HCT116 (cell line): ENCODE measurements at places on chromosomes 5 and 9. TPM values are rescaled to one million over a fixed set of nuclear protein-coding genes. Genes with fewer than 3 reads are reported as not detected.

PCDHA3 gene
- total RNA-seq = not detected

DNA sequence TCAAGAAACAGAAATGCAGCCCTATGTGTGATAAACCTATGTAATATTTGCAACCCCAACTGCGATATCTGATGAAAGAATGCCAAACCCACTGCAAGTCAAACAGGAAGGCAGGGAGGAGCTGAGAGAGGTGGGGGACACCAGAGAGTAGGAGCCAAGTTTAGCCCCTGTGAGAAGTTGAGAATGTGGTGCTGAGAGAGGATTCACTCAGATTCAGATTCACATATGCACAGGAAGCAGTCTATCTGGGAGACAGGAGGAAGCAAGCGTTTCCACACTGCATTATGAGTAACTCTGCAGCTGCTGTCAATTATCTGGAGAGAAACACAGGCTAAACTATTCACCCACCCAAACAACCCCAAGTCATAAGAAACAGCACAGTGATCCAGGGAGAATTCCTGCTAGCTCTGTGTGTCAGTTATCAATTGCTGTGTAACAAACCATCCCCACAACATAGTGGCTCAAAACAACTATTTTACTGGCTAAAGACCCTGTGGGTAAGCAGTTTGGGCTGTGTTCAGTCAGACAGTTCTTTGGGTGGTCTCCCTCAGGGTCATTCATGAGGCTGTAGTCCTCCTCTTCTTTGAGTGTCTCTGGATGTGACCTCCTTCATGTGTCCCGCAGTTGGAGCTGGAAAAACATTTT, 161.9 kb upstream of the RAI14 start:
- no peak for DNase-seq

LURAP1L gene
- total RNA-seq = 13.3 TPM

DNA sequence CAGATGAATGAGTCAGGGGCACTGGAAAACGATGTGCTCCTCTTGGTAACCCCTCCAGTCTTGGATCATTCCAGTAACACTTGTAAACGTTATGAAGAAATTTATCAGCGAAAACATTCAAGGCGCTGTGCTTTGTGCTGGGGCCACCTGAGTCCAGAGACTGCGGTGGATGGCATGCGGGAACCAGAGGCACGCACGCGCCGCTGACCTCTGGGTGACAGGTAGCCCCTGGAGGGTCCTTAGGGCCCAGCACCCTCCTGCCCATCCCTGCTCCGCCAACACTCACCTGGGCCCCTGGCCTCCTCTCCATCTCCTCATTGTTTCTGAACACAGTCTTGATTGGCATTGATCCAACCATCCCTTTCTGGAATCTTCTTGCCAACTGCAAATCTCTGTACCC, 86.9 kb downstream of the DAP start:
- no peak for DNase-seq

VLDLR gene
- total RNA-seq = 0.17 TPM

DNA sequence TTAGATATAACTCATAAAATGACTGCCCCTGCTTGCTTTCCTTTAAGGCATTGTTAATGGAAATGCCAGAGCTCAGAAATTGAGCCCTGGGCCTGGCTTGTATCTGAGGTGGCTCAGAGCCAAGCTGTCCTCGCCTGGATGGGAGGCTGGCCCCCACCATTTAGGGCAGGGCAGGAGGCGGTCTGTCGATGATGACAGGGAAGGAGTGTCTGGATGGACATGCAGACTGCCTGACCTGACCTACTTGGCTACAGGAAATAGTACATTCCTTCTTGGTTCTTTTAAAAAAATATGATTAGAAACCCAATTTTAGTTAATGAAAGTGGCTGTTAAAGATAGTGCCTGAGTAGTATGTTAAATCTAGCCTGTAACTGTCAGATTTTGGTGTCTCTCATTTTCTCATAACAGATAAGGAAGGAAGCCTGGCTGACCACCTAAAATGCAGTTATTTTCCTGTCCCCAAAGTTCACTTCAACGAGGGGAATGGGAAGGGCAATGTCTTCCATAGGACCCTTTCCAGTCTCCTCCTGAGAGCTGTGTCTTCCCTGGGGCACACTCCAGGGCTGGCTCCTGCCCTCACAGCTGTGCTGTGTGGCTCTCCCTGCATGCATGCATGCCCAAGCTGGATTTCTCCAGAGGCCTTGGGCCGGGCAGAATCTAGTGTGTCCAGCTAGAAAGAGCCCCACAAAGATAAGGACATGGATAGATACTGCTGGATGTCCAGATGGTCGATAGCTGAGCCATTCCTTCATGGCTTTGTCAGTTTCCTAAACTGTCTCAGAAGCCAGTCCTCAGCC, 42.3 kb downstream of the MACROH2A1 start:
- DNase-seq = no peak

DNA sequence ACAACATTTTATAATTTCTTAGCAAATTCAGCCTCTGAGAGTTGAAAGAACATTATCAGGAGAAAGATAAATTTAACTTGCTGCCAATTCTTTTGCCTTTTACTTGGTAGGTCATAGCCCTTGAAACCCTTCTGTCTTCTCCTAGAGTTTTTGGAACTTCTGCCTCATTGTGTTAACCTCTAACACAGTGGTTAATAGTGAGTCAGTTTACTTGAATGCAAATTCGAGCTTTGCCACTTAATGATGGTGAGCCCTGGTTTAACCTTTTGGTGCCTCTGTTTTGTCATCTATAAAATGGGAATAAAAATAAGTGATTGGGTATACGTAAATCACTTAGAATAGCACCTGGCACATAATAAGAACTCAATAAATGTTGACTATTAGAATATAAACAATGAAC, 1.8 kb upstream of the INIP start:
- DNase-seq = no peak

DNA sequence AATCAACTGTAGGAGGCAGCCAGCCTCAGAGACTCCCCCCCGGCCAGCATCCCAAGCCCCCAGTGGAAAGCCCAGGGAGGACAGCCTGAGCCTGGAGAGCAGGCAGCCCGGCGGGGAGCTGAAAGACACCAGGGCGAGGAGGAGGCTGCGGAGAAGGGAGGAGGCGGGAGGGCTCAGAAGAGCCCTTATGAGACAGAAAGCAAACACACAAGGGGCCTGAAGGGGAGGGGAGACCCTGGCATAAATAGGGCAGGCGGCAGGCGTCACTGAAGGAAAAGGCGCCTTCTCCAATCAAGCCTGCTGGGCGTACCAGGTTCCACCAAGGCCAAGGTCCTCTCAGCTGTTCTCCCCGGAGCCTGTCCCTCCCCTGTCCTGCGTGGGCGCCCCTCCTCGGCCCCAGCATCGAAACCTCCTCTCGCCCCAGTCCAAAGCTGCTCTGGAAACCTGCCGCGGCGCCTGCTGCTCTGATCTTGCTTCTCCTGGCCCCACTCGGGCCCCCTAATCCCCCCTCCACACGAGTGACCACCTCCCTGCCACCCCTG, 1.3 kb downstream of the SLC9A3 start:
- DNase-seq = no peak

ATG10 gene
- total RNA-seq = 9.4 TPM

IL3 gene
- total RNA-seq = not detected

LCN2 gene
- total RNA-seq = 9.2 TPM

ERP44 gene
- total RNA-seq = 9.4 TPM

IFNB1 gene
- total RNA-seq = not detected

GARNL3 gene
- total RNA-seq = 8.8 TPM

DNA sequence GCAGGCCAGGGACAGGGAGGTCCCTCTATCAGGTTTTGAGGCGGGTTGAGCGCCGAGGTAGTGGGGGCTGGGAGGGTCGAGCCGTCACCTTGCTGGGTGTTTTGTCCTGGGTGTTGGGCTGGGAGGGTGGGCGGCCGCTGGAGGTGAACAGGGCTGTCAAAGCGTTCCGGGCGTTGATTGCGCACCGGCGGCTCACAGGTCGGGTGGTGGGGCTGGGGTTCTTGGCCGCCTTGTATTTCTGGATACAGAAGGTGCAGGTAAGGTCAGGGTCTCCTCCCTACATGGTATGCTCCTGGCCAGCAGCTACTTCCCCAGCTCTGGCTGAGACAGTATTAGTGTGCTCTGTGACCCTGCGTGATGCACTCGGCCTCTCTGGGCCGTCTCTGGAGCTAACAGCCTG, 6.1 kb downstream of the BBLN start:
- no peak for DNase-seq
